ENCODE measurements at places on chromosomes 5 and 9.

DNA sequence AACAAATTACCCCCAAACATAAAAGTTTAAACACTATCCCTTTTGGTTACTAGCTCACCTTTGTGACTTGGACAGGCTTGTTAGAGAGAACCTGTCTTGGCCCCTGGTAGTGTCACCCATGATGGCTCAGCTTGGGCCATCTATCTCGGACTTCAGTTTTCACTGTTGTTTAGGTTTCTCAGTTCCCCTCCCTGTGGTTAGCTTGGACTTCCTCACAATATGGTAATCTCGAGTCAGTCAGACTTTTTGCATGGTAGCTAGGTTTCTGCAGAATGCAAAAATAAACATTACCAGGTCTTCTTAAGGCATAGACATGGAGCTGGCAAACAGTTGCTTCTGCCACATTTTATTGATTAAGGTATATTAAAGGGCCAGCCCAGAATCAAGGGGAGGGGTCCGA is 324.3 kb upstream of the RORB start:
- no peak for DNase-seq

DNA sequence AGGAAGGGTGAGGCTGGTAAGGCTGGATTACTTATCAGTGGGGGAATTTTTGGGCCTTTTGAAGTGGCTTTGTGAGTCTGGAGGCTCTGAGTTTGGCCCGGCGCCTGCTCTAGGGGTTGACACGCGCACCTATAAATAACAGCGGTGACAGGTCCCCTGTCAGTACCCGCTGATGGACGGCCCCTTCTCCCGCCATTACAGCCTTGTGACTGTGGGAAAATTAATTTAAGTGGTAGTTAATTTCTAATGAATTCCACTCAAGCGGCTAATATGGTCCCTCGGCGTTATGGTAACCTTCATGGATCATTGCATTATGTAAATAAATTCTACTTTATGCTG is 16.5 kb downstream of the MRPL36 start:
- DNase-seq: no peak

- DNase-seq: no peak
These were observed 22.0 kb downstream of the CCNH start for GRCh38 chr5:87390576-87391199.

DNA sequence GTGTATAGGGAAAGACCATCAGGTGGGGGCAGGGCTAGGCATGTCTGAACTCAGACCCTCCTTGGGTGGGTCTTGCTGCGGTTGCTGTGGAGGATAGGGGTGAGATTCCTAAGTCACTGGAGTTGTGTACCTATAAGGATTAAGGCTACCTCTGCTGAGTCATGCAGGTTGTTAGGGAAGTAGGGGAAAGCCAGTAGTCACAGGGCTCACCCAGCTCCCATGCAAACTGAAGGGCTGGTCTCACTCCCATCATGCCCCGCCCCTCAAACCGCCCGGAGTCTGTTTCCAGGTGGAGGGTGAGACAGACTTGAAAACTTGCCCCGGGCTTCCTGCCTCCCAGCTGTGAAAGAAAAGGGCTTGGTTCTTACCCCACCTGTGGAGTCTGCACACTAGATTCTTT is 161.8 kb downstream of the CAVIN4 start:
- DNase-seq: no peak

DNA sequence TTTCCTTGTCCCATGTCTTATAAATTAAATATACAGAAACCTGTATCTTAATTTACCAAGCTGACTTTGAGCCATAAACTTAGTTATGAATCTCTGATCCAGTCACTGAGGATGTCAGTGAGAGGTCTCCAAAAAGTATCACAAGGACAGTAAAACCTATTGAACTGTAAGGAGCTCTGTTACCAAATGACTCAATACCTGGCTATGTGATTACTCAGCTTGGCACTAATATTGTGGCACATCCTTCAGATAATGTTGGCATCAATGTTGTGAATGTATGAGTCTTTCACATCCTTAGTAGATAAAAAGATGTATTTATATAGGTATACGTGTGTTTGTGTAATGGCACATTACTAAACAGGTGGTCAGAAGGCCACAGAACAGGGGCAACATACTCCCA is 18.0 kb upstream of the CAPSL start:
- DNase-seq: no peak

DNA sequence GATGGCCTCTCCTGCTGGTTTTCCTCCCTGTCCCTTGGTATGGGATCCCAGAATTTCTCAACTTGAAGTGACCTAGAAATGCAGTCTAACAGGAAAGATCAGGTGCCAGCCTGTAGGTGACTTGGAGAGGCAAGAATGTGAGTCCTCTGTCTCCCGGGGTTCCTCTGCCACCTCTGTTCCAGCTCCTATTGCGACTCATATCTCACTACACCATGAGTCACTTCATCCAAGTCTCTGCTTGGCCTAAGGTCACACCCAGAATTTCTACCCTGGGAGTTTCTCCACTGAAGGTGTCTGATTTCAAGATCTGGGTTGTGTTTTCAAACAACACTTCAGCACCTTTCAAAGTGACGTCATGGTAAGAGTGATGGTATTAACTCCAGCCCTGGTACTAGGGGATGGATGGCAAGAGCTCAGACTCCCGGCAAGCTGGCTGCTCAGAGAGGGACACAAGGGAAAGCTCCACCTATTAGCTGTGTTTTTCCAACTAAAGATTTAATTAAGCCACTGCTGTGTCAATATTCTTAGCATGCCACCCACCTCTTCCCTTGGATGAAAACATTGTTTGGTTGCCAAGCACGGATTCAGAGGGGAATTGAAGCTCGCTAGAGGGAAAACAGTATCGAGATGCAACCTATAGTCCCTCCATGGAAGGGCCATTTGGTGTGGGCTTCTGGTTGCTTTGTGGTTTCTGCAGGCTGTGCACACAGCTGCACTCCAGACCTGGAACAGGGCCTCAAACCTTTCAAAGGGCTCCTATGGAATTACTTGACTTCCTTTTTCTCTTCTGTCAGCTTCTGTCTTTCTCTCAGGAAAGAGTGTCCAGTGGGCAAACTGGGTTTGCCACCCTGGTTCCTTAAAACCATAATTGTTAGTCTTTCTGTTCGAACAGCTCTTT is 205.7 kb downstream of the GAS1 start:
- no peak for DNase-seq

DNA sequence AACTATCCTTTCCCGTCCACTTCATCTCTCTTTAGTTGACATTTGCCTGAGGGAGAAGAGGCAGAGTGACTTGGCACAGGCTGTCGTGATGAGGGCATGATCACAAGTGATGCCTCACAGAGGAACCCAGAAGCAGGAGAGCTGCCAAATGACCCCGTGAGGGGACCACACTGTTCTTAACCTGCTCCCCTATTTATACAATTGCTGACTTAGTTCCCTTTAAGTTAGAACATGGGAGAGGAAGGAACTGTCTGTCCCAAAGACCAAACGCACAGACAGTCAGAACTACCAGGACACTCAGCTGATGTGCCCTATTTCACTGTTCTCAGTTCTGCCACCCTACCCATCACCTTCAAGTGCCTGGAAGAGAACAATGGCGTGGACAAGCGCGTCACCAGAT is 73.7 kb downstream of the SLC1A3 start:
- DNase-seq: no peak

GRCh38 chr5:129046151-129046550 is 48.4 kb upstream of the ISOC1 start:
- DNase-seq: no peak

- DNase-seq: no peak
These were observed 92.5 kb downstream of the FEM1C start for GRCh38 chr5:115452083-115452482.

DNA sequence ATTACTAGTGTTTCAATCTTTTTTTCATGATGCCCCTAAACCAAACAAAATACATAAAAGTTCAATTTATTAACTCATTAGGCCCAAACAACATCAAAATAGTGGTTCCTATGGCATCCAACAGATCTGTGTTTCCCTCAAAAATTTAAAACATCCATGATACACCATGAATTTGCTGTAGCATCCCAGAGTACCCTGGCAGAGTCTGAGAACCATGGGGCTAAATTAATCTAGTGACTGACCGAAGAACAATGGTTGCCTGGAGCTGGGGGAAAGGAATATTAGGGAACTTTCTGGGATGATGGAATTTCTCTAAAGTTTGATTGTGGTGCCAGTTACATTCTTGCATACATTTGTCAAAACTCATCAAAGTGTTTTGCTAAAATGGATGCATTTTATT is 79.5 kb upstream of the TRIO start:
- no peak for DNase-seq

GRCh38 chr9:133238272-133238850 is 29.3 kb upstream of the OBP2B start:
- peak; percentile 74 for DNase-seq

DNA sequence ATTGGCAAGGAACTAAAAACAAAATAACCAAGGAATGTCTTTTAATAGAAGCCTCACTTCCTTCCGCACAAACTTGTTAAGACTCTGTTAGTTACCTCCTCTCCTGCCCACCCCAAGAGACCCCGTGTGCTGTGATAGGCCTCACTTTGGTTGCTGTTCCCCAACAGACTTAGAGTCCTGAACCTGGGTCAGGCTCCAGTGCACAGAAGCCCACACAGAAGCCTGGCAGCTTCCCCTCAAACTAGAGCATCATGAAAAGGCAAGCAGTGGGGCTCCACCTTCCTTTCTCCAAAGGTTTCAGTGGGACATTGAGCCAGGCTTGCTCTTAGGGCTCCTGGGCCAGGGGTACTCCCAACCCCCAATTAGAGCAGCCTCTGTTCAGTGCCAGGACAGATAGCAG is 230.5 kb downstream of the ESM1 start:
- no peak for DNase-seq

DNA sequence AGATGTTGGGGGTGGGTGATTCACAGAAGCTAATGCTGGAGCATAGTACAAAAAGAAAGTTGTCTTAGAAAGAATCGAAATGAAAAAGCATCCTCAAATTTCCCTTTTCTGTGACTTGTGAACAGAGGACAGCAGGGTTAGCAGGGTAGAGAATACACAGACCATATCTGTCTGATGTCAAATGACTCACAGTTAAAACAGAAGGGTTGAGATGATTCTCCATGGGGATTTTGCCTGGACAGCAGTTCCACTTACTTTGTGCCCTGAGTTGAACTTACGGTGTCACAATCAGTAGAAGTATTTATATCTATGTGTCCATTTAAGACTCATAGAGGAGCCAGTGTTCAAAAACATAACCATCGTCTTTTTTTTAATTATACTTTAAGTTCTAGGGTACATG is 801.6 kb downstream of the KCTD16 start:
- no peak for DNase-seq

GRCh38 chr9:95876595-95876994 is 1.1 kb downstream of the ERCC6L2 start:
- DNase-seq: no peak

DNA sequence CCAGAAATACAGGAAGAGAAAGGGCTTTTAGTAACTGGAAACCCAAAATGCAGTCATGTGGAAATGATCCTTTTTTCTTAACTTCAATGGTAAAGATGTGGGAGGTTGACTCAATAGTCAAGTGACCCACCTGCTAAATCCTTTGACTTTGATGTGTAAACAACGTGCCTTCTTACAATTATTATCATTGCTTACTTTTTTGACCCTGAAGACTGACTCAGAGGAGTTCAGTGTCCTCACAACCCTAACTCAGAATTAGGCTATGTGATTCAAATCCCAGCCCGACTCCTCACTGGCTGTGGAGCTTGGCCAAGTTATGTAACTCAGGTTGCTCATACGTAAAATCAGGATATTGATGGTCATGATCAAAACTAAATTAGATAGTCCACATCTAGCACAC is 27.9 kb downstream of the ANXA1 start:
- DNase-seq: no peak

DNA sequence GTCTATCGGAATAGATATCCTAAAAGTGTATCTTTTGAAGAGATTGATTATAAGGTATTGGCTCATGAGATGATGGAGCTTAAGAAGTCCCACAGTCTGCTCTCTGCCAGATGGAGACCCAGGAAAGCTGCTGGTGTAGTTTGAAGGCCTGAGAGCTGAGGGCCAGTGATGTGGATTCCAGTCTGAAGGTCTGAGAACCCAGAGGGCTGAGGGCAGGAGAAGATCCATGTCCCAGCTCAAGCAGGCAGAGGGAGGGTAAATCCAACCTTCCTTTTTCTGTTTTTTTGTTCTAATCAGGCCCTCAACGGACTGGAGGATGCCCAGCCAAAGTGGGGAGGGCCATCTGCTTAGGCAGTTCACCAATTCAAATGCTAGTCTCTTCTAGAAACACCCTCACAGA is 11.0 kb upstream of the ABL1 start:
- DNase-seq: no peak

DNA sequence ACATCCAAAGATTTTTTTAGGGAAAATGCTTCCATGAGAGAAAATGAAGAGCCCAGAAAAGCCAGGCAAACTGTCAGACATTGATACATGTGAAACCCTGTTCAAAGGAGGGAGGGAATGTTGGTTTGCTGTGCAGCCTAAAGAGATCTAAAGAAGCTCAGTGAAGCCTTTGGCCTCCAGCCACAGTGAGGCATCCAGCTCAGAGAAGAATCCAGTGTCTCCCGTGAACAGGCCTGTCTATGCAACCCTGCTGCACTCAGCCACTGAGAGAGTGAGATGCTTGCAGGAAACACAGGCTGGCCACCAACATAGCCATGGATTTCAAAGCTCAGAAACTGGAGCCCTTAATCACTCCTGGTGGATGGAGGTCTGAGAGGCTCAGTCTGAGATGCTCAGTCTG is 171.4 kb upstream of the PLCXD3 start:
- no peak for DNase-seq

DNA sequence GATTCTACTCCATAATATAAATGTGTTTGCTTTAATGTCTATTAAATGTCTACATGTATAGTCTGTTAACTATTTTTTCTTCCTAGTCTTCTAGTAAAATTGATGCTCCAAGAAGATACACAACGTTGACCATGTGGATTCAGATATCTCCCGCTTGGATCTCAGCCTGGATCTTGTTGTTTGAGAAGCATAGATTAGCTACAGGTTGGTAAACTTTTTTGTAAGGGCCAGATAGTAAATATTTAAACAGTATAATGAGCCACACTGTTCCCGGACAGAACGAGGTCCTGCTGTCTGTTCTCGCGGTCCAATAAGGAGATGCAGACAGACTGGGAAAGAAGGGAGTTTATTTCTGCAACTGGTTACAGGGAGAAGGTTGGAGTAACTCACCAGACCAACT is 86.2 kb upstream of the IL12B start:
- DNase-seq: no peak

- no peak for DNase-seq
These were observed 348.0 kb upstream of the RFX3 start for GRCh38 chr9:3873818-3874217.

GRCh38 chr5:177133853-177134696 is 502 bp downstream of the NSD1 start:
- DNase-seq: no peak

- no peak for DNase-seq
These were observed 28.7 kb downstream of the COL27A1 start for GRCh38 chr9:114184071-114184470.

GRCh38 chr9:2086971-2087370 is 71.8 kb downstream of the SMARCA2 start:
- DNase-seq: no peak

DNA sequence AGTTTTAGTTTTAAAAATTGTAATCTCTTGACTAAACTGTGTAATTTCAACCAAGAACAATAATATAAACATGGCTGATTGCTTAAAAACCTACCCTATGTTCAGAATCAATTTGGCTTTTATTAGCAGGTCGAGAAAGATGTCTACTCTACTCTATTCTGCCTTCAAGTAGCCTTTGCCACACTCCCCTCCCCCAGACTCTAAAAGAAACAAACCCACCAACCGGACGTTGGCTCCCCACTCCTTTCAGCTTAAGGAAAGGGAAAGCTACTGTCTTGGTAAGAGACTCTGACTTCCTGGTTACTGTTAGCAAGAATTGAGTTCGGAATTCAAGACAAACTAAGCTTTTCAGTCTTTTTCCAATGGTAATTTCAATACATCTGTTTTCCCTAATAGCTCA is 46.7 kb downstream of the TNFAIP8 start:
- no peak for DNase-seq

GRCh38 chr9:131432050-131432449 is 38.2 kb downstream of the PRRC2B start:
- DNase-seq: no peak
